ENCODE measurements at places on chromosomes 2 and 18. TPM values are rescaled to one million over a fixed set of nuclear protein-coding genes. Genes with fewer than 3 reads are reported as not detected.

Gene CTAGE1
- not detected for total RNA-seq

DNA sequence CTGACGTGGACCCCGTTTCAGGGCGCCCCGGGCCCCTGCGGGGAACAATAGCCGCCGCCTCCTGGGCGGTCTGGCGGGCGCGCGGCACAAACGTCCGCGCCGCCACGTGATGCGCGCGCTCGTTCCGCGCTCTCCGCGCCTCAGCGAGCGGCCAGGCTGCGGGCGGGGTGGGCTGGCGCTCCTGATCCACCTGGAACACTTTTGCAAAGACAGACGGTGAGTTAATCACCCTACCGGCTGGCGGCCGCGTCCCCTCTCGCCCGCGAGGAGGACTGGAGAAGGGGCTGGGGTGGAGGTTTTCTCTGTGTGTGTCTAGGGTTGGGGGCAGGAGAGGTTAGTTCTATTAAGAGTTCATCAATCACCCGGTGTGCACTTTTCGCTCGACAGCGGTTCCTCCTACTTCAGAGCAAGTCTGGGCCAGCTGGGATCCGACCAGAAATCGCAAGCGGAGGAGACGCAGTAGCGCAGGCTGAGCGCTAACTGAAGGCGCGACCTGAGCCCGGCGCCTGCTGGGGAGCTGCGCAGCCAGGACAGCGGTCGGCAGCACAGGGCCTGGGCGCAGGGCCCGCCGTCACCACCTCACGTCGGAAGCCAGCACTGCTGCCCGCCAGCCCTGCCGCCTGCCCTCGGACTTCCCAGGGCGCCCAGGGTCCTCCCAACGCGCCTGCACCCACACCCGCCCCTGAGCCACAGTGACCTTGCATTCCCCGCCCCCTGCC, 10.3 kb upstream of the HOXD1 start:
- DNase-seq: no peak

DNA sequence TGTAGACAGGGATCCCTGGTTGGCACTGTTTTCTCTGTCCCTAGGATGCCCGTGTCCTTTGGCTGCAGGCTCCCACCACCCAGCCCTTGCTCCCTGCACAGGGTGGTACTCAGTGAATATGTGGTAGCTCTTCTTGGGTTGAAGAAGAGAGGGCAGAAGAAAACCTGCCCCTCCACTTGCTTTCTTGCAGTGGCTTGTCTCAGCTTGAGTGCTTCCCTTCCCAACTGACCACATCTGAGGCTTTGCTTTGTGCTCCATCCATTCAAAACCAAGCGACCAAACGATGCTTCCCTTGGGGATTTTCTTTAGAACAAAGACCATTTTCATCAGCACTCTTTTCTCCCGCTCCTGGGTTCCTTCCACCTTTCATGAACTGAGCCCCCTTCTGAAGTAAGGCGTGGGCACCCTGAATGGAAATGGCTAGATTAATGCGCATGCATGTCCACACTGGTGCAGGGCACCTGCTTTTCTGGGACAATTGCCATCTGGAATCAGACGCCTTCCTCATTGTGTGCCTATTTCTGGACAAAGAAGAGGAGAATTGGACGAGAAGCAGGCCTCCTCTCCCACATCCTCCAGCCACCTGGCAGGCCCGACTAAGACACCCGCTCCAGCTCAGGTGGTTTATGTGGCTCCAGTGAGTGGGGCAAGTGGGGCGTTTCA, 59.1 kb downstream of the ARL4C start:
- no peak for DNase-seq

GRCh38 chr2:74425523-74425922, 4.0 kb downstream of the WDR54 start:
- DNase-seq: no peak

DNA sequence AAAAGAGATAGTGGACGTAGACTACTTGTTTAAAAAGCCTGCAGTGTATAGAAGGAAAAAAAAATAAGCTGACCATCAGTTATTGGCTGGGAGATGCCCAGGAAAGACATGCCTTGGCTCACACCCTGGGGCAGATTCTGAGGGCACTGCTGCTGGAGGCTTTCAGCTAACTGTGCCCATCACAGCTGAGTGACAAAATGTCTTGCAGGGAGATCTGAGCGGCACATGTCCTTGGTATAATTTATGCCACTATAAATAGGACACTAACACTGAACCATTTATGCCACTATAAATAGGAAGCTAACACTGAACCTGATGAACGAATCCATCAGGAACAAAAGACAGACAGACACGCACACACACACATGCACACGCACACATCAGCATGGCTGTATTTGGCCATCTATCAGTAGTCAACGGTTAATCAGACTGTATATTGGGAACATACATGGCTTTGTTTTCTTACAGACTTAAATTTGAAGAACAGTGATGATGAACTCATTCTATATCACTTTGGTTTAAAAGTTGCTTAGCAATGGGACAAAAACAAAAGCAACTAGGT, 68.2 kb upstream of the NOSTRIN start:
- DNase-seq: no peak

Gene PCARE
- total RNA-seq: not detected

- DNase-seq: no peak
Measured at GRCh38 chr2:235961711-235962110, 206.5 kb downstream of the GBX2 start.

- DNase-seq: no peak
Measured at GRCh38 chr18:35451032-35451431, 46.7 kb downstream of the INO80C start.

Gene GRP
- total RNA-seq: not detected

DNA sequence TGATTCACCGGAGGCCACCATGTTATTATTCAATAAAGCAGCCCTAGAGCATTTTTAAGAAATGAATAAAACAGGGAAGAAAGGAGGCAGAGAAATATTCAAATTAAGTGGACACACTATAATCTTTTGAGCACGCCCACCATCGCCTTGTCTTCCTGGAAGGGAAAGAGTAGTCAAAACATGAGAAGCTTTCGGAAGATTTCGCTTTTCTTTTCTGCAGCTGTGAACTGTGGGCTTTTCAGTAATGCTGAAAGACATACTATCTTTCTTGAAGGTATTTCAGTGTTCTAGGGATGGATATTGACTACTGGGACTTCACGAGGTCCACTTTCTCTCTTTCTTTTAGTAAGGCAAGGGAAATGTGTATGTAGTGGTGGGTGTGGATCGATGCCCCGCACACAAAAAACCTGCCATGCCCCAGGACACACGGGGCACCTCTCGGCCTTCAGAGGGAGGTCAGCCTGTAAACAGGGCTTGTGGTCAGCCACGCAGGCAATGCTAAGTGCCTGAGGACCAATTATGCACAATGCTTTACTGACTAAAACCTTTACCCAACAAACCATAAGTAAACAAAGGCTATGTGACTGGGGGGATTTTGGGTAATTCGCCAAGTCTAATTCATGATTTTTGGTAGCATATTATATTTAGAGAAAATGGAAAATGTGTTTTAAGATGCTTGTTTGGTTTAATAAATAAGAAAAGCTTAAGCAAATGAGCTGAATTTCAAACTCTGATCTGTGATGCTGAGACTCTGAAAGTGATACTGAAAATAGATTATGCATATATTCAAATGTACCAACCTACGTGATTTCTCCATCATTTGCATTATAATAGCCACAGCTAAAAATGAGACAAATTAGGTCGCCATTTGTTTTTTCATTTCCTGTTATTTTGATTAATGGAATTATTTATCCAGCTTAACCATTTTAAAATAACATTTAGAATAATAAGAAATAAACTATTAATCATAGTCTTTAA, 130.5 kb downstream of the ZNF516 start:
- DNase-seq: no peak

DNA sequence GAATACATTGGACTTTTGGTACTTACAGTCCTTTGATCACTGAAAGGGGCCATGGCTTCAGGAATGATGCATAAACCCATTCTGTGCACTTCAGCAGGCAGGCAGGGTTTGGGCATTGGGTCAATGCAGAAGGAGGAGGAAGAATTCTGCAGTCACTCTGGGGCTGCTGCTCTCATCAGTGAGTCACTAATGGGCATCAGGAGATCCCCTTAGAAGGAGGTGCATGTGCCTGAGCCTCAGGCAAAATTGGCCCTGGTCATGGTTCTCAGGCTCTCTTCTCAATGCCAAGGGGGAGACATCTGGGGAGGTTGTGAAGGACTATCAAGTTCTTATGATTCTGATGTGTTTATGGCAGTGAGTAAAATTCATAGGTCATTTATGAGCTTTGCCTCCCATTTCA, 52.0 kb upstream of the TNP1 start:
- no peak for DNase-seq

Gene SNTG2
- total RNA-seq: 1.3 TPM
